ENCODE measurements at places on chromosomes 7 and 10.
A peak's percentile ranks its signal among the peaks of the same experiment; 100 is the strongest.

- no peak for DNase-seq
Measured at GRCh38 chr10:70335246-70335613, 47.2 kb downstream of the LRRC20 start.

- DNase-seq = no peak
Measured at GRCh38 chr10:307659-308058, 172.4 kb downstream of the ZMYND11 start.

DNA sequence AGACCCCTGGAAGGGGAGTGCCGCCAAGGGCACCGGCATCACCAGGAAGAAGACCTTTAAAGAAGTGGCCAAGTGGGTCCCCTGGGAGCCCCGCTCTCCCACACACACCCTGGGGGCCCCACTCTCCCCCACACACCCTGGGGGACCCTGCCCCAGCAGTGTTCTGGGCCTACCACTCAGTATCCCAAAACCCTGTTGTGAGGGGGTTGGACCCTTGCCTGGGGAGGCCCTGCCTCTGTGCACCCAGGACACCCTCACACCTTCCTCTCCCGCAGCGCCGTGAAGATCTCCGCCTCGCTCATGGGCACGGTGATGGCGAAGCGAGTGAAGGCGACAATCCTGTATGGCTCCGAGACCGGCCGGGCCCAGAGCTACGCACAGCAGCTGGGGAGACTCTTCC is 10.7 kb downstream of the NOS3 start:
- no peak for DNase-seq

DNA sequence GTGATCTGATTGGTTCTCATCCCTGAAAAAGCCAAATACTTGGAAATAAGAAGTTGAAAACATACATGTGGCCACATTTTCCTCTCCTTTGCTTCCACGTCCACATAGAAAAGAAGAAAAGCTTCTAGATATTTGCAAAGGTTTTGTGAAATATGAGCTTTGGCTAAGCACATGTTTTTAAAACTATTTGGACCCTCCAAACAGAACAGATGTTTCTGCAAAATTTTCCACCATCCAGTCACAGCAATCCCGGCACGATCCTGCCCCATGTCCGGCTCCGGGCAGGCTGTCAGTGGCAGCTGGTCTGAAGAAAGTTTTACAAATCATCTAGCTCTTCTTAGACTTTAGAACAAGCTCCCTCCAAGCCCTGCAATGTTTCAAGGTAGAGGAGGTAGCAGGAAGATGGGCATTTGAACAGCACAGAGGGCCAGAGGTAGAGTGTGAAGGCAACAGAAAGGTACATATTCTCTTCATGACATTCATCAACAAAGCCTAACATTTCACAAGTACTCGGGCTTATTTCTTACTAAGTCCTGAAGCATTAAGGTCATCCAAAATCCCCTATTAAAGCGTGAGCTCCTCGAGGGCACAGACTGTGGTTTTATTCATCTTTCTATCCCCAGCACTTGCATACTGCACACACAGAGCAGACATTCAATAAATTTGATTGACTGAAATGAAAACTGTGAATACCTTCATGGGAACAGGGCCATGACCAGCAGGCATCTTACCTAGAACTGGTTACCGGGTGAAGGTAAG is 110.1 kb downstream of the JAZF1 start:
- DNase-seq = no peak

- DNase-seq = peak; percentile 58
Measured at GRCh38 chr10:9331583-9332008, 1277.1 kb downstream of the GATA3 start.

GRCh38 chr10:64115908-64116643 is 594.9 kb downstream of the REEP3 start:
- DNase-seq = peak; percentile 19

- no peak for DNase-seq
Measured at GRCh38 chr10:78805176-78805575, 263.6 kb upstream of the ZMIZ1 start.

DNA sequence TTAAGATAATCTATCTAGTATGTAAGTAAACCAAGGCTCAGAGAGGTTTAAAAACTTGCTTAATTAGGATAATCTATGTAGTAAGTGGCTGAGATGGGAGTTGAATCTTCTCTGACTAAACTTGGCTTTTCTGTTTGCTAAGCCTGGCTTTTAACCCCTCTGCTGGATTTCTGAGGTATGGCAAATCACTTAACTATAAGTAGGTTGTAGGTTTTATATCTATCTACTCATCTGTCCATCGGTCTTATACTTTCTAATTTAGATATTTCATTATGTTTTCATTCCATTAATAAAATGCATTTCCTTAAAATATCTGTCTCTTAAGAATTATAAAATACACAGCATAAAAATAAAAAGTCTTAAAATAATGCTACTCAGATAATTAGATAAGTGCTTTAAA is 59.4 kb downstream of the ST7 start:
- no peak for DNase-seq

DNA sequence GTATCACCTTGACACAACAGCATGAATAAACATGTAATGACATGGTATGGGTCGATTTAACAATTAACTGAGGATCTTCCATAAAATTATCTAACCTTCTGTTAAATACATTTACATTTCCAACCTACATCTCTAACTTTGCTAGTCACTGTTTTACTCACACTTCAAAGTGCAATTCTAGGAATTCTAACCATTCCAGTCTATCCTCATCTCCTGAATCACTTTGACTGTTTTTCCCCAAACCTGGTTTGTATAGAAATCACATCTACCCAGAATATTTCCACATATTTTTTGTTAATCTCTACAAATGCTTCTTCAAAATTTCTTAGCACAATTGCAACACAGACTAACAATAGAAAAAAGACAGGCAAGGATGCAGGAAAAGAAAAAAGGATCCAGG is 6.2 kb downstream of the ABI1 start:
- no peak for DNase-seq

GRCh38 chr10:6757158-6757557 is 177.1 kb upstream of the PRKCQ start:
- DNase-seq = no peak

- DNase-seq = no peak
Measured at GRCh38 chr10:24917979-24918378, 34.4 kb downstream of the PRTFDC1 start.

GRCh38 chr10:17206210-17206709 is 4.8 kb upstream of the TRDMT1 start:
- DNase-seq = no peak

DNA sequence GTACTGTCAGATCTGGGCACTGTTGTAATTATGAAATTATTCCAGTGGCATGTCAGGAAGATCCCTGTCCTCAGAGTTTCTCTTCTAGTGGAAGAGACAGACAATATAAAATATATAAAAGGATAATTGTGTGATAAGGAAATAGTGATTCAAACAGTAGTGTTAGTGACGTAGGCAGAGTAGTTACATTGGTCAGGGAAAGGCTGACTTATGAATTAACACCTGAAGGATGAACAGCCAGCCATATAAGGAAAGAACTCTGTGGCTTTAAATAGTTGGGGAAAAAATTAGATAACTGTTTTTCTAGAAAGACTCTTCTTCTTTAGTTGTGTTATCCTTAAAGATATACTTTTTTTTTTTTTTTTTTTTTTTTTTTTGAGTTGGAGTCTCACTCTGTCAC is 37.7 kb downstream of the WAC start:
- DNase-seq = no peak

DNA sequence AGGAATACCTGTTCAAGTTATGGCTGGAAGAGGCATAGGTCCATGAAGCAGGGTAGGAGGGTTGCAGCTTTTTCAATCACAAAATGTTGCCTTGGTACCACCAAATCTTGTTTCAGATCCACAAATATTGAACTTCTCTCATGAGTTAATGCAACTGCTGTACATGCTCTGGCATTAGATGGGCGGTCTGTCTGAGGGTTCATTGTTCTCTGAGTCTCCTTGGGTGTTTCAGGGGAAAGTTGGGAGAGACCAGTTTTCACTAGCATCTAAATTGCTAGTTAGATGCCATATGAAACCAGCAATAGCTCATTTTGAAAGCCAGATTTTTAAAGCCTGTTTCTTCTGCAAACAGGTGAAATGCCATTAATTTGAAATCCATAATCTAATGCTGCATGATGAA is 27.8 kb upstream of the ELMO1 start:
- no peak for DNase-seq

DNA sequence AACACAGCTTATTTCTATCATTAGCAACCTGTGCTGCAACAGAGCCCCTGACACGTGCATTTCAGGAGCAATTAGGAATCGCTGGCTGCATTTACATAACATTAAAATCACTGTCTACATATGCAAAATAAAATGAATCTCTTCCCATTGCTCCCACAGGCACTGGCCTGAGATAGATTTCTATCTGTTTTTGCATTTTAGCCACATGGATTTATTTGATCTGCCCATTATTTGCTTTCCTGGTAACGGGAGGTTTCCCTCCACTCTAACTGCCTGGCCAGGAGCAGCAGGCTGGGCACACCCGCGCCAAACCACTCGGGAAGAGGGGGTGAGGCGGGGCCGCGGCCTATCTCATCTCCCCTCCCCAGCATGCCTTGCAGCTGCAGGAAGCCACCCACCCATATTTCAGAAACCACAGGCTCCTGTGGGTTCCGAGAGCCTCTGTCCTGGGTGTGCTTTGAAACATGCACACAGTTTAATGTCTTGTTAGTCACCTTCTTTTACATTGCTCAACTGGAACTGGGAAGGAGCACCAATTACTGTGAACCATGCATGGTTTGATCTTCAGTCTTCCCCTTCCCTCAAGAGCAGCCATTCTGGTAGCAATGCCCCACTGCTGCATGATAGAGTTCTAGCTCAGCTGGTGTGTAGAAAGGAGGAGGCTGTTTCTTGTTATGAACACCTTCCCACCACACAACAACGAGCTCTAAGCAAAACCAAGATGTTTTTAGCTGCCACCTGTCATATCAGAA is 37.7 kb upstream of the IKZF1 start:
- DNase-seq = peak; percentile 51

GRCh38 chr7:47827351-47827756 is 120.9 kb downstream of the PKD1L1 start:
- no peak for DNase-seq

DNA sequence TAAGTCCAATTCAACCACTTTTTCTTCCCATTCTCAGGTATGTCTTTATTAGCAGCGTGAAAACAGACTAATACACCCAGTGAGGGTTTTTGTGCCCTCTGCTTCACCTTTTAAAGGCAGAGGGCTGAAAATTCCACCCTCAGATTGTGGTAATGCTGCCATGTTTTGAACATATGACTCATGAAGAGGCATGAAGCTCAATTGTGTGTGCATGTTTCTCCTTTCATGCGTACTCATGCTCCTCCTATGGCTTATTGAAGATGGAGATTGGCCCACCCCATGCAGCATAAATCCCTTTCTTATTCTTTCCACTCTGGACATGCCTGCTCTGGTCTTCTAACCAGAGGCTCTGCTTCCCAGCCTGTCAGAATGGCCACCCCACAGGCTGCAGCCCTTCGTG is 168.0 kb upstream of the PRKCQ start:
- no peak for DNase-seq

DNA sequence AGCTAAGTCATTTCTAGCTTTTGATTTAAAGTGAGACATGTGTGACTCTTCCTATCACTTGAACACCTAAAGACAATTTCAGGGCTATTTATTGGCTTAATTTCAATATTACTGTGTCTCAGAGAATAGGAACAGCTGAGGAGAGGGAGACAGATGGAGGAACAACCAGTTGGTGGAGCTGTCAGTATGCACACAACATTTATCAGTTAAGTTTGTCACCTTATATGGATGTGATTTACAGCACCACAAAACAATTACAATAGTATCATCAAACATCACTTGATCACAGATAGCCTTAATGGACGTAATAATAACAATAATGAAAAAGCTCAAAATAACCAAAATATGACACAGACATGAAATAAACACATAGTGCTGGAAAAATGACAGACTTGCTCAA is 129.6 kb downstream of the NPSR1 start:
- no peak for DNase-seq

DNA sequence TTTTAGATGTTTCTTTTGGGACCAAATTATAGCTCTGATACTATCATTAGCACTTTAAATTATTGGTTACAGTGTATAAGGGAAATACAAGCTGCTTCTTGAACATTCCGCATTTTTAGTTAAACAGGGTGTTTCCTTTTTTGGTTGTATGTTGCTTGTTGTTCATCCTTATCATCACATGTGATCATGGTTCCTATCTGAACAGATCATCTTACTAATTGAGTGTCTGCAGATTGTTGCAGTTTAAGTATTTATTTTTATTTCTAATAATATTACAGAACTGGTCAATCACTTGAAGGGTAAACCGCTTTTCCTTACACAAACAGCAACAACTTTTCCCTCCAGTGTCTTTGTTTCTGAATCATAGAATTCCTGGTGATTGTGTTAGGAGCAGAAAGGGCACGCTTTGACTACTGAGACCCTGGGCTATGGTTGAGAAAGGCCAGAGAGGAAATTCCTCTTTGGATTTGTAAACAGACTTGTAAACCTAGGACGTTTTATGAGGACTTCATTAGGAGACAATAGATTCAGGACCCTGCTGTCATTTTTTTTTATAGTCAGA is 37.2 kb downstream of the CHN2 start:
- DNase-seq = no peak

- no peak for DNase-seq
Measured at GRCh38 chr7:99737726-99738125, 2.7 kb upstream of the CYP3A7 start.

- DNase-seq = no peak
Measured at GRCh38 chr7:34070511-34071323, 165.4 kb downstream of the BMPER start.

- DNase-seq = no peak
Measured at GRCh38 chr7:6359021-6359420, 86.6 kb upstream of the CYTH3 start.

DNA sequence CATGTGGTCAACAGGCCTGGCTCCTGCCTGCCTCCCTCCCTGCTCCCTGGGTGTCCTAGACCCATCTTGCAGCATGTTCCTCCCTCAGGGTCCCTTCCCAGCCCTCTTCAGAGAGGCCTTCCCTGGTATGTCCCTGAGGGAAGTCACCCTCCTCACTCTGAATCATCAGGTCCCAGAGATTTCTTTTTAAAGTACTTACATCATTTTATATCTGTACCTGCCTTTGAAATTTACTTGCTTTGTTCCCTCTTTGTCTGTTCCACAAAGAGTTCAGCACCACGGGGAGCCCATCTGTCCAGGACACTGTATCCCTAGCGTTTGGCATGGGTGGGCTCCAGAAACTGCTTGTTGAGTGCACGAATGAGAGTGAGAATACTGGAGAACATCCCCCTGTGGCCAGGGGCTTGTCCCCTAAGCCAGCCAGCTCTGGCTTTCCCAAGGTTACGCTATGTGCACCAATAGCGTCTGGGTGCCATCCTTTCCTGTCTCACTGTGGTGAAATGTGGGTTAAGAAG is 50.6 kb upstream of the IGFBP3 start:
- no peak for DNase-seq
